Skin of body (tissue), 3 donors: ENCODE measurements at places on chromosomes 11 and 22. TPM values are rescaled to one million over a fixed set of nuclear protein-coding genes. Genes with fewer than 3 reads are reported as not detected.

DNA sequence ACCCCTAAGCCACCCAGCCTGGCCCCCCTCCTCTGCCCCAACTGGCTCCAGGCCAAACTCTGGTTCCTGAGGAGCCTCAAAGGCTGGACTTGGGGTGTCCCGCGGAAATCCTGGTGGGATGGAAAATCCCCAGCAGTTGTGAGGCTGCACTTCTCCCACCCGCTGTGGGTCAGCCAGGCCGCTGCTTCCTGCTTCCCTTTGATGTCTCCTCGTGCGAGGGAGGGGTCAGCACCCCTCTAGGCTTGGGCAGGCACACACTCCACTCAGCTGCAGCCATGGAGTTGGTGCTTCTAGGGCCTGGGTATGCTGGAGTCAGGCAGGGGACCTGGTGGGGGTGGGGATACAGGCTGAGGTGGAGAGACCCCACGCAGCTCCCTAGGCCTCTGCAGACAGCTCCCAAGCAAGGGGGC is 12.0 kb downstream of the KCNQ1OT1 start:
- DNase-seq = no peak

Gene CATSPER1
- total RNA-seq = 0.10 TPM

Gene OR8D1
- total RNA-seq = not detected

GRCh38 chr11:74007691-74008372 is 1.1 kb downstream of the UCP3 start:
- DNase-seq = no peak

DNA sequence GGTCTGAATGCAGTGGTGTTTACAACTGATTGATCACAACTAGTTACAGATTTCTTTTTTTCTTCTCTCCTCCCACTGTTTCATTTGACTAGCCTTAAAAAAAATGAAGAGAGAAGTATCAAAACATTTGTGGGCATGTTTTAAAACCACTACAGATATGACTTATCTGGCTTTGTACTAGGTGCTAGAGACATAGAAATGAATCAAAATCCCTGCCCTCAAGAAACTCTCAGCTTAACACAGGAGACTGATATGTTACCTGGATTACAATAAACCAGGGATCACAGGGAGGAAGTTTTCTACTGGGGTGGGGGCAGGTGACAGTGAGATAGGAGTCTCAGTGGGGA is 25.2 kb upstream of the CTR9 start:
- no peak for DNase-seq

GRCh38 chr22:44444341-44445306 is 53.4 kb downstream of the RTL6 start:
- no peak for DNase-seq

GRCh38 chr11:65434057-65434666 is 11.6 kb downstream of the NEAT1 start:
- no peak for DNase-seq

Gene PDXP
- total RNA-seq = 2.0 TPM

- DNase-seq = no peak
Observed at GRCh38 chr11:32232516-32232915, 141.6 kb downstream of the RCN1 start.

Gene BRSK2
- total RNA-seq = 0.59 TPM

DNA sequence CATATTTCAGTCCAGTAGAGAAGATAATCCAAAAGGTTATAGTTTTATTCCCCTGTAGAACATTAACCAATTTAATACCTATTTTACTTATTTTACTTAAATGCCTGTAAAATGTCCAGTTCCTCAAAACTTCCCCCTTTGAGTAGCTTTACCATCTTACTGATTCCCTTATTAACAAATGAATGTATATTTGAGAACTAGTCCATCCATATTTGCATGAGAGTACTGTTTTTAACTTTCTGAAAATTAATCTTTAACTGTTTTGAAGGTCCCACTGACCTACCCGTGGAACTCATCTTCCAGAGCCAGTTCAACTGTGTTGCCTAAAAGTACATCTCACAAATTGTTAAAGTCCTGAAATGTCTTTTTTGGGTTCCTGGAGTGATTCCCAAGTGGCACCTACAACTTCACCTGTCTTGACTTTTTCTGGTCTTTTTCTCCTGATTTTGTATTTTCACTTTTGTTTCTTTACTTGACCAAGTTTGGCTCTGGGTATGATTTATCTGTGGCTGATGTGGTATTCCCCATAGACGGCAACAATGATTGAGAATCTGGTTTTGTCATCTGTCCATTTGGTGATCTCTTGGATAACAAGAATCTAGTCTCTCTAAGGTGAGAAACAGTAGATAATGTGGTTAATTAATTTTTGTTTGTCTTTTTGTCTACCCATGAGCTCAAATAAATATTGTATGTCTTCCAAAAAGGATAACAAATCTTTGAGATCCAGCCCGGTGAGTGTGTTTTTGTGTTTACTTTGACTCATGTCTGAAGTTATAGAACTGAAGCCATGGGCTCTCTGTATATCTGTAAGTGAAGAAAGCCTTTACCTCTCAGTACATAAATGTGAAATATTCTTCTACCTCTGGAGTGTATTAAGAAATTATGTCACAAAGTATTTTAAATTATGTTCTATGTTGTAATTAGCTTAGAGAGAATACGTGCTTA is 174.2 kb downstream of the ETS1 start:
- DNase-seq = no peak

- peak; percentile 49 for DNase-seq
Observed at GRCh38 chr11:34341931-34342533, 15.8 kb downstream of the ABTB2 start.

DNA sequence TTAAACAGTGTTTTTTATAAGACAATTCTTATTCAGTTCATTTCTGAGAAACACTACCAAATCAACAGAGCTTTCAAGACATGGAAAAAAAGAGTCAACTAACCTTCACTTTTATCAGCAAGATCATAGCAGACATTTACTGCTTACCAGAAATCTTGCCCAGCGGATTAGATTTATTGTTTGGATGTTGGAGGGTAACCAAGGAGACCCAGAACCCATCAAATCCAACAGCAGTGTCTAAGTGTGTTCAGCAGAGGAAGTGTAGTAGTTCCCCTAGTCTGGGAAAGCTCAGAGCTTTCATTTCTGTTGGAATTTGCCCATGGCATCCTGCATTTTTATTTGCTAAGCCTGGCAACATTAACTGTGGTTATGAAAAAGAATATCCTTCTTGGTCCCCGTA is 2.4 kb upstream of the PGM2L1 start:
- DNase-seq = no peak

- DNase-seq = no peak
Observed at GRCh38 chr22:46067159-46068111, 82.9 kb upstream of the PPARA start.

- no peak for DNase-seq
Observed at GRCh38 chr11:85313741-85314140, 313.4 kb downstream of the DLG2 start.

GRCh38 chr11:100939571-100939970 is 190.0 kb downstream of the PGR start:
- peak; percentile 74 for DNase-seq

Gene CD3G
- total RNA-seq = 0.10 TPM

Gene HEPACAM
- total RNA-seq = 3.6 TPM

DNA sequence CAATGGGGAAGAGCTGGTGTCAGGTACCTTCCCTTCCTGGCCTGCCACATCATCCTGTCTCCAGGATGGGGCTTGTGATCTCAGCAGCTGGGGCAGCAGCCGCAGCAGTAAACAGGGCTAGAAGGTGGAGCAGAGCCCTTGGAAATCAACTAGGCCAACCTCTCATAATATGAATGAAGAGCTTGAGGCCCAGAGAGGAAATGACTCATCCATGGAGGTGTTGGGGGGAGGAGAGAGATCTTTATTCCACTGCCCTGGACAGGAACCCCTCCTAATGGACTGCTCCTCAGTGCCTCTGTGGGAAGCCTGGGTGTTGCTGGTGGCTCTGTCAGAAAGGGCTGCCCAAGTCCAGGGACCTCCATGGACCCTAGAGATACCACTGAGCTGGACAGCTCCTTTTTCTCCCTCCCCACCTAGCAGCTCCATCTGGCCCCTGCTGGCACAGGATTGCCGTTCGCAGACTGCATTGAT is 111.8 kb downstream of the OSBP2 start:
- no peak for DNase-seq

DNA sequence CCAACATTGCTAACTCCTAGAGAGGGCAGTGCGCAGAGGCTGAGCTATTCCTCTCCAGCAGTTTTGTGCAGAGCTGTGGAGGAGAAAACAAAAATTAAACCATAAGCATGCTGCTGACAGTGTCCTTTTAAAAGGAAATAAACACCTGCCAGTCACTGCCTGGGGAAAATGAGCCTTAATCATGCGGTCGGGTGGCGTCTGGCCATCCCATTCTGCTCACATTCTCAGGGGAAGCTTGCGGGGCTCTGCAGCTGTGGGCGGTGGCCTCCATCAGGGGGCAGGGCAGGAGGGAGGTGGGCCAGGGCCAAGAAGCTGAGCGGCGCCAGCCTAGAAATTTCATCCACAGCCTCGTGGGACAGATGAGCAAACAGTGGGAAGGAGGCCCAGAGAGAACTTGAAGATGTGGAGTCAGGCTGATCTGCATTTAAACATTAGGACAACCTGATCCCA is 71.0 kb upstream of the TP53I11 start:
- peak; percentile 80 for DNase-seq

Gene KDM4E
- total RNA-seq = not detected

DNA sequence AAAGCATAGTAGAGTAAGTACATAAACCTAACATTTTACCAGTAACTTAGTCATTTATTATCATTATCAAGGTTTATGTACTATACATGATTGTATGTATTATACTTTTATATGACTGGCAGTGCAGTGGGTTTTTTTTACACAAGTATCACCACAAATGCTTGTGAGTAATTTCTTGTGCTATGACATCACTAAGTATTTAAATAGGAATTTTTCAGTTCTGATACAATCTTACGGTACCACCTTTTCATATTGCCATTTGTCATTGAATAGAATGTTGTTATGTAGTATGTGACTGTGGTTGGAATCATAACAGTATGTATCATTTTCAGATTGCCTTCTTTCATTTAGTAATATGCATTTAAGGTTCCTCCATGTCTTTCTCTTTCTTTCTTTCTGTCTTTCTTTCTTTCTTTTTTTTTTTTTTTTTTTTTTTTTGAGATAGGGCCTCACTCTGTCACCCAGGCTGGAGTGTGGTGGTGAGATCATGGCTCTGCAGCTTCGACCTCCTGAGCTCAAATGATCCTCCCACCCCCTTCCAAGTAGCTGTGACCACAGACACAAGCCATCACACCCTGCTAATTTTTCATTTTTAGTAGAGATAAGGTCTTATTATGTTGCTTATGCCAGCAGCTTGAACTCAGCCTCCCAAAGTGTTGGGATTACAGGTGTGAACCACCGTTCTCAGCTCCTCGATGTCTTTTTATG is 18.6 kb downstream of the ATM start:
- no peak for DNase-seq

Gene MS4A12
- not detected for total RNA-seq

DNA sequence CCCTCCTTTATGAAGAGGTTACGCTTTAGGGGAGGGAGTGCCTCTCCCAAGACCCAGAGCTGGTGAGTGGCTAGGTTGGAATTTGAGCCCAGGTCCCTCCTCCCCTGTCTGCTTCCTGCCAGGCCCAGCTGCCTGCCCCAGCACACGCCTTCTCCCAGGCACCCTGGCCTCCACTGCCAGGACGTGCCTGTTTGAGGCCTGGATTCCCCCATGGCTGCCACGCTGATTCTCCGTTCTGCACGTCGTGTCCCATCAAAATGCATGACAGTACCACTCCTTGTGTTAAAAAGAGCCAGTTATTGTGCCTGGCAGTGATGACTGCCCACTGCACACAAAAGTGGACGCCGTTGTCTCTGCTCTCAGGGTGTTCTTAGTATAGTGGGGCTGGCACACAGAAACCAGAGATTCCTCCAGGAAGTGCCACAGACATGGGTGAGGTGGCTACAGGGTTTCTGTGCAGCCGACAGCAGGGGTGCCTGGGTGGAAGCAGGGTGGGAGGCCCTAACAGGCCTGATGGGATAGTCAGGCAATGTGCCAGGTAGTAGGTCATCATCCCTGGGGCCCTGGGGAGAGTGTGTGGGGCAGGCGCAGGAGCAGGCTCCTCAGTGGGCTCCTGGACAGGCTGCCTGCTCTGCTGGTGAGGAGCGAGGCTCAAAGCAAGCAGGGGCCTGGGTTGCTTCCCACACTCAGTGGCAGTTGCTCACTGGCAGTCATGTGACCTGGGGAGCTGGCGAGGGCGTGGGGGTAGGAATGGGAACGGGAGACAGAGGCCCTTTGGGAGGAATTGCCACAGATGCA is 24.2 kb downstream of the MED15 start:
- no peak for DNase-seq

DNA sequence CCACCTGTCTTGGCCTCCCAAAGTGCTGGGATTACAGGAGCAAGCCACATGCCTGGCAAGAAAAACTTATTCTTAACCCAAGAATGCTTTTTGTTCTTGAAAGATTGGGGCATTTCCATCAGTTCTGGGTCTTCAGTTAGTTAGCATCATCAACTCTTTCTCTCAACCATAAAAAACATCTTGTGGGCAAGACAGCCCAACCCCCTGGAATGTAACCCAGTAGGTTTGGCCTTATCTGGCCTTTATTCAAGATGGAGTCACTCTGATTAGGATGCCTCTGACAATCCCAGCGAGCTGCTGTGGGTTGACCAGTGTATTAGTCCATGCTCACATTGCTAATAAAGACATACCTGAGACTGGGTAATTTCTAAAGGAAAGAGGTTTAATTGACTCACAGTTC is 9.2 kb upstream of the TPCN2 start:
- DNase-seq = no peak

Gene VPREB1
- not detected for total RNA-seq

- DNase-seq = no peak
Observed at GRCh38 chr11:27621405-27622161, 78.7 kb downstream of the BDNF start.

GRCh38 chr11:64605244-64605560 is 14.2 kb downstream of the SLC22A12 start:
- no peak for DNase-seq

DNA sequence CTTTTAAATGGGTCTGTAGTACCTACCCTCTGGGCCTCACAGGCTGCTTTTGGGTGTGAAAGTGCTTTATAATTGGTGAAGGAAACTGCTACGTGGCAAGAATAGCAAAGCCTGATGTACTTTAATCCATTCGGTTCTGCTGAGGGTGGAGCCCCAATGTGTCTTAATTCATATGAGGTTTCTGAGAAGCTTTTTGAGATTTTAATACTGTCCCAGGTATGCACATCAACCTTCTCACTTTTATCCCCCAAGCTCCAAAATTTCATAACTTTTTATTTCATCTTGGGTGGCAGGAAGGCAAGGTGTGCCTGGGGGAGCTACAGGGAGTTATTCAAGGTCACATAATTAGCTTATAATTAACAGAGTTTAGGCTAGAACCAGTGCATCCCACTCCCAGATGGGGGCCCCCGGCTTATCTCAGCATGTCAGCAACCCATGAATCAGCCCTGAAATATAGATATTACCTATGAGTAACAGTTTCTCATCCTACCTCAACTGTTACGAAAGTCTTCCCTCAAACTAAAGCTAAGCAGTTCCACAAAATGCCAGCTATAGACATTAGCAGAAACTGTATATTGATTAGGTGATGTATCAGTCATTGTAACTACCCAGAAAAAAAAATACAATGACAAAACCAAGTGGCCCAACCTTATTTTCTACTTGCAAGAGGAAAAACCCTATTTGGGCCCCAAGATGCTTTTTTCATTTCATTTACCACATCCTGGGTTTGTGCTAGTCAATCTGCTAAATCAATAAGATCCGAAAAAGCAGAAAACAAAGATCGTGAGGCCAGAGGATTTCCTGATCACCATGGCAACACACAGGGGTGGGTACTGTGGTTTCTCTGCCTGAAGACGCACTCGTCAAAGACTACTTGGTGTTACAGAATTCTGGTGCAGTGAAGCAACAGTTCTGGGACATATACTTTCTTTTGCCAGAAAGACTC is 26.7 kb downstream of the CD44 start:
- DNase-seq = peak; percentile 60

- no peak for DNase-seq
Observed at GRCh38 chr11:65208785-65209710, 27.3 kb downstream of the CAPN1 start.

Gene CASP1
- 57.9 TPM for total RNA-seq

Gene APOA4
- total RNA-seq = not detected
